NCI-H2171 treated with DMSO at 0.1 percent for 48 hours (cell line): ENCODE measurements at places on chromosomes 16 and 17.

- DNase-seq, result peak; percentile 78
These were observed 59.2 kb downstream of the BMERB1 start for GRCh38 chr16:15493466-15494180.

- no peak for DNase-seq
These were observed 32.5 kb upstream of the ARHGAP44 start for GRCh38 chr17:12756786-12757185.

- no peak for DNase-seq
These were observed 4.2 kb downstream of the YPEL2 start for GRCh38 chr17:59335685-59336084.

- DNase-seq, result no peak
These were observed 19.2 kb upstream of the MTSS2 start for GRCh38 chr16:70705056-70705455.

- DNase-seq, result no peak
These were observed 22.7 kb downstream of the ZNF652 start for GRCh38 chr17:49339354-49339753.

DNA sequence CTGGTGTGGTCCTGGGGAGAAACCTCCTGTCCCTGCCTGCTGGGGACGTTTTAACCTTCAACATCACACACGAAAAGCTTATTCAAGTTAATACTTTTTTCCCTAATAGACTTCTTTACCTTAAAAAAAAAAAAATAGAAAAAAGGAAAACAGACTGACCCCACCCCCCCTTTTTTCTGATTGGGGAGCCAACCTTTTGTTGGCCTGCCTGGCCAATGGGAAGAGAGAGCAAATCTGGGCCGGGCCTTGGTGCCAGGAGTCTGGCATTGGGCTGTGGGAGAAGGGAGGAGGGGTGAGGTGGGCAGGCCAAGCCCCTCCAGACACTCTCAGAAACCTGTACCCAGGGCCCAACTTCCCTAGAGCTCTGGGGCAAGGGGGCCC is 3.0 kb downstream of the CBX8 start:
- DNase-seq, result peak; percentile 24

DNA sequence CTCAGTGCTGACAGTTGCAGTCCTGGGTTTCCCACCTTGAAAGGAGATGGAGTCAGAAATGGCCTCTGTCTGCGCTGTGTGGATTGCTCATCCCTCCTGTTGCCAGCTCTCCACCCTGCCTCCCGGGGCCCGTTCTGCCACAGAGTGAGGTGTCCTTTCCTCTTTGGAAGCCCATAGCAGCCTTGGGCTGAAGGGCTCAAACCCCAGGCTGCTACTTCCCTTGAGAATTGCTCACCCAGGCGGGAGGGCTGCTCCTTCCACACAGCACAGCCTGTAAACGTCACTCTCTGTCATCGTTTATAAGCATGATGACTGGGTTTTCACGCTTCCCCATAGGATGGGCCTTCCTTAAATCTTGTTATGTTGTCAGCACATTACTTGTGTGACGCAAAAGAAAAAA is 62.7 kb downstream of the FOXK2 start:
- DNase-seq, result no peak
